ENCODE measurements at places on chromosomes 4 and X. TPM values are rescaled to one million over a fixed set of nuclear protein-coding genes. Genes with fewer than 3 reads are reported as not detected.

GRCh38 chr4:22875587-22876257, 183.0 kb downstream of the GBA3 start:
- no peak overlapping the region for H3K27ac ChIP-seq
- H3K4me3 ChIP-seq, result no peak overlapping the region
- H3K4me1 ChIP-seq, result no peaks in the 10 kb centered on the region
- no peak for DNase-seq
- H3K36me3 ChIP-seq, result no peaks in the 10 kb centered on the region

FBXW7 gene
- total RNA-seq, result 70.9 TPM

IL1RAPL1 gene
- total RNA-seq, result not detected

NEXMIF gene
- total RNA-seq, result not detected
